ENCODE measurements at places on chromosomes 5 and 9. TPM values are rescaled to one million over a fixed set of nuclear protein-coding genes. Genes with fewer than 3 reads are reported as not detected.

GRCh38 chr5:5423586-5423985, 1.1 kb downstream of the ICE1 start:
- DNase-seq, result no peak

DNA sequence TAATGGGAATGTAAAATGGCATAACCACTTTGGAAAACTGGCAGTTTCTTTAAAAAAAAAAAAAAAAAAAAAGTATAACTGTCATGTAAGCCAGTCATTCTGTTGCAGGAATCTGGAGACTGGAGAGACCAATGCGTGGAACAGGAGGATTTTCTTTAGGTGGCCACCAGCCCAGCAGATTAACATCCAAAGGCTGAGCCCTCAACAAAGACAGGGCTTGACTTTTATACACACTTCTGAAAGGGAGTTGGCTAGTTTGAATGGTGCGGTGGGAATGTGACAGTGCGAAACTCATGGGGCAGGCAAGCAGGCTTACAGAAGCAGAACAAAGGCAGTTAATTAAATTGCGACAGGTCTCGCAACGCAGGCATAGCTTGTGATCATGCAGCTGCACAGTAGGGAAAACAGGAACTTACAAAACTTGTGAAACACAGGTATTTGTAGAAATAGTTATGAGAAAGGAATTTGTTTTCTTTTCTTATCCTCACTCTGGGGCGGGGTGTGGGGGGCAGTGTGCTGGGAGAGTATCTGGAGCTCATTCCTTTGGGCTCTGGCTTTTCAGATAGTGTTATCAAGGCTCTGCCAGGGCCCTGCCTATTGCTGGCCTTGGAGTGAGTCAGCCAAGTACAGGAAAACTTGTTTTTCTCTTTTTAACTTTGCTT, 12.0 kb downstream of the UIMC1 start:
- DNase-seq, result peak; percentile 20

GRCh38 chr5:124056991-124057723, 545.2 kb downstream of the CSNK1G3 start:
- DNase-seq, result peak; percentile 85

DNA sequence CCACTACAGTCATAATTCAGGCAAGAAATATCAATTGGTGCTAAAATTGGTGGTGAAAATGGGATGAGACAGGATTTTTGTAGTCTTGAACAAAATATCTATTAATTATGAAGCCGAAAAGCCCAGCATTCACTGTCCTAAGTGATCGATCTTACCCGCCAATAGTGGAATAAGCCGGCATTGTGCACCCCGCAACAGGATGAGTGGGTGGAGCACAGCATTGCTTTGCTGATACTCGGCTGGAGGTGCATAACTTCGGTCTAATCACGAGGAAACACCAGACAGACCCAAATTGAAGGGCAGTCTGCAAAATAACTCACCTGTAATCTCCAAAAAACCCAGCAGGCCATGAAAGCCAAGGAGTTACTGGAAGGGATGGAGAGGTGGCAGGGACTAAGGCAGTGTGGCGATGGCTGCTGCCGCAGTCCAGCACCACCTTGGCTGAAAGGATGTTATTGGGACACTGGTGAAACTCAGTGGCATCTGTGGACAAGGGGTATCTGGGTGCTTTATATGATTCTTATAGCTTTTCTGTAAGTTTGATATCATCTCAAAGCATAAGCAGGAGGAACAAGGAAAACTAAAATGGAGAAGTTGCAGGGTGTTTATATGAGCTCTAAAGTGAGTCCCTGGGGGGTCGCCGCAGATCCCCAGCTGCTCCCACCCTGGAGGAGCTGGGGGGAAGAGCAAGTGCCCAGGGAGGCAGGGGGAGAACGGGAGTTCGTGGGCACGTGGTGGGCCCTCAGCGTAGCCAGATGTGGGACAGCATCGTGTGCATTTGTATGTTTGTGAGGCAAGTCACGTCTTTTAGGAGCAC, 45.2 kb downstream of the AHRR start:
- no peak for DNase-seq

DNA sequence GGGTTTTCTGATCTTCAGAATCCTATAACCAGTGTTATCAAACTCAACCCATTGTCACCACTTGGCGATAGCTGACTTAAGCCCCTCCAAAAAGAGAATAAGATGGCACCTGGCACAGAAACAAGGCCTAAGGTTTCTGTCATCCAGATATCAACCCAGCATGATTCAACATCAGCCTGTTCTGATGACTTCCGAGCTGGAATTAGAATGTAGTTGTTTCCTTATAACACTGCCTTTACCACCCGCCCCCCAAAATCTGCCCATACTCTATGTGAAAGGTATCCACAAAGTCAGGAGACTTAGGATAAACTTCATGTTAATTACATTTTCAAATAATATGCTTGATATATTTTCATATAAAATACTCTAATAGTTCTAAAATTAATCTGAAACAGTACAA, 5.2 kb downstream of the KLF9 start:
- no peak for DNase-seq

DNA sequence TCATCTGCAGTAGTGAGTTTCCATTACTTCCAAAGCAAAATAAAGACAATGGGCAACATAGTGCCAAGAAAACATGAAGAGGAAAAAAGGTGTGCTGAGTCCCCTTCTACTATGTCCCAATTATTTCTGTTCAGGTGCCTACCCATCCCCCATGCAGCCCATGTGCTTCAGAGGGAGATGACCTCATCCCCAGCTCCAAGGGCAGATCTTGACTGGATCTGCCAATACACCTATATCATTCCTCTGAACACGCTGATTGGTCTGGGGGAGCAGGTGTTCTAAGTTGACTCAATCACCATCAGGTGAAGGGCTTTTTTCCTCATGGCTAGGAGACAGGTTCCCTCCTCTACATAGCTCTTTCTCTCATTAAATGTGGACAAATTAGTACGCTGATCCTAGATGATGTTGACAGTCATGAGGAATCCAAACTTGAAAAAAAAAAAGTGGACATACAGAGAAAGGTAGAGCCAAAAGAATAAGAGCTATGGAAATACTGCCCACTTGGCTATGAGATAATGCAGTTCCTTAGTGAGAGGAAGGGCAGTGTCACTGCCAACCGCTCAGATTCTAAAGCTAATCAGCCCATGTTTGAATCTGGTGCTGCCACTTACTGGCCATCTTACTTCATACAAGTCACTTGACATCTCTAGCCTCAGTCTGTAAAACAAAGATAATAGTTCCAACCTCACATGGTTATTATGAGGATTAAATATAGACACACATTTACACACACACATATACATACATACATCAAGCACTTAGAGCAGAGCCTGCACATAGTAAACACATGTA, 23.1 kb downstream of the PRELID2 start:
- DNase-seq, result no peak

DNA sequence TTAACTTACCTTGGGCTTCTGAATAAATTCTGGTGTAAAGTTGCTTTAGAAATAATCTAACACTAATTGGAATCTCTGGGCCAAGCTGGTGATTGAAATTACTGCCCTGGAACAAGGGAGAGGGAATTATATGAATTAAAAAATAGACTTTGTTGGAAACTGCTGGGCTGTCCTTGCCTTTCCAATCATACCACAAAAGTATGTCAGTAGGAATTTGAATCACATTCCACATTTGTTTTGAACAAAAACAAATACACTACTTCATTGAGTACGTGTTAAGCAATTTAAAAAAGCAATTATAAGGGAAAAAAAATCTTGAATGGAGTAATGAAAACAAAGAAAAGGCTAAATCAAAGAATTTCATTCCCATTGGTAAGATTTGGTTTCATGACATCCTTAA, 102.5 kb upstream of the SREK1 start:
- DNase-seq, result no peak

DNA sequence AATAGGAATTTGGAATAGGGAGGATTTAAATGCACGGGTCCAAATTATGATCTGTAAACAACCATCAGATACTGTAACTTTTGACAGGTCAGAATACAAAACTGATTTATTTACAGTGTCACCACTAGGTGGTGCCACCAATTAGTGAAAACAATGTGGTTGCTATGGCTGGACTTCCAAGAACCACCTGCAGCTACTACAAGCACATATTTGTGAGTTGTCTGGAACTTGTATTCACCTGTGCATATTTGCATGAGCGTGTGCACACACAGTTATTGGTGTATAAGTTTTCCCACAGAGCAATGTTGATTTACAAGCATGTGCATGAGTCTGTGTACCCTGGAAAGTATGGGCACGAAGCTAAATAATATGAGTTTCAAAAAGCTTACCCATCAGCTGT, 3.0 kb upstream of the HRCT1 start:
- DNase-seq, result no peak

GRCh38 chr5:170630711-170631141, 126.9 kb downstream of the KCNIP1 start:
- DNase-seq, result no peak

DNA sequence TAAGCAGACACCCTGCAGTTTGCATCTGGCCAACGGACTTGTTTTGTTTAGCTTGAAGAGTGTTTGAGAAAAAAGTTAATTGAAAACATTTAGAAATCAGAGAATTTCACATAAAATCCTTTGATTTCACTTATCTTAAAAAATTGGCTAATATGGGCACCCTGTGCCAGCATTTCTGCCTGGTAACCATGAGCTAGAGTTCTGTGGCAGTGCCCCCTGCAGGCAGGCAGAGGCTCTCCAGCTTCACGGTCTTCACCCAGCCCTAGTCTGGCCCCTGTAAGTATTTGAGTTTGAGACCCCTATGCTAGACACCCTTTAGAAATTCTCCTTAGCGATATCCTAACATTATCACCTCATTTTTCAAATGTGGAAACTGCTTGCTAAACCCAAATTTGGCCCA, 18.8 kb upstream of the FANCC start:
- DNase-seq, result no peak

DNA sequence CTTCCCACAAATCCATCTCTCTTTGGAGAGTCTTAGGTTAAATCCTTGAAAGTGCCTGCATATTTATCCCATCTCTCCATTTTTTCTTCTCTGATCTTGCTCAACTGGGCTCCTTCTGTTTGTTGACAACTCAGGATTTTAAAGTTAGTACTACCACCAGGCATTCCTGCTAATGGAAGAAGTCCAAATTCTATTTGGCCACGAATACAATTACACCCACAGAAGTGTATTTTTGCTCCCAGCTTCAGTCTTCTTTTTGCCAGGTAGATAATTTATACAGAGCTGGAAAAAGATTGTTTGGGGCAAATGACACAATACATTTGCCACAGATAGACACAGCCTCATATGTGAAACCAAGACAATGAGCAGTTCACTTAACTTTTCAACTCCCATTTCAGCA, 74.8 kb downstream of the CETN3 start:
- no peak for DNase-seq

GRCh38 chr5:150789943-150790611, 11.5 kb downstream of the SMIM3 start:
- no peak for DNase-seq

DNA sequence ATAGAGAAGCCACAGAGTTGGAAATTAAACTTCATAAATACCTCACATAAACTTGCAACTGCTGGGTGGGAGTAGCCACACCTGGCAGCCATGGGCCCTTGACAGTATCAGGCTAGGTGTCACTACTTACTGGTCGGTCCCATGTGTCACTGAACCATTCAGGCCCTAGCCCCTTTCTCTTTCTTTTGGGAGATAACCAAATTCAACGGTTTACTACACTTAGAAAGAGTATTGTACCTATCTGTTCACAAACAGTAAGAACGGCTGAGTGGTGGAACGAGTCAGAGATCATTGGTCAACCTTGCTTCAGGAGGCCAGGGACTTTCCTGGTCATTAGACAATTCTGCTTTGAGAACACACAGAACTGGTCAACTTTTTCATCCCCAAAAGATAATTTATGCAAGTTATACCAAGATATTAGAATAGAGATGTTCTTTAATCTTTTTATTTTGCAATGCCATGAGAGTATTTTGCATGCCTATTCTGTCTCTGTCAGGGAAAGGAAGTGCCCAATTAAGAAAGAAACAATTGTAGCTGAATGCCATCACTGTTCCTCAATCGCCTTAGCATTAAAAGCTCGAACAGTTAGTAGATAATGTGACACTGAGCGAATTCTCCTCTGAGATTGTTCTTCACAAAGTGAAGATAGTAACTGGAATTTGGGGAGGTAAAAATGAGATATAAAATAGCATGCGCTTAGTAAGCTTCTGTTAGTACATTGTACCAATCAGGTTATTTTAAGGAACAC, 50.9 kb downstream of the GOLPH3 start:
- no peak for DNase-seq

GRCh38 chr9:104860263-104860662, 67.7 kb downstream of the ABCA1 start:
- no peak for DNase-seq

Gene RNF14
- polyA plus RNA-seq, result 53.5 TPM

Gene TAF11L10
- polyA plus RNA-seq, result not detected

Gene AIF1L
- 439 TPM for polyA plus RNA-seq

Gene WWC1
- 74.4 TPM for polyA plus RNA-seq

Gene FAM81B
- polyA plus RNA-seq, result 2.3 TPM

Gene ITK
- polyA plus RNA-seq, result 0.11 TPM

Gene SLC34A1
- 211 TPM for polyA plus RNA-seq

Gene RASGRF2
- 4.9 TPM for polyA plus RNA-seq

Gene LCN9
- not detected for polyA plus RNA-seq

Gene ARHGAP26
- polyA plus RNA-seq, result 2.5 TPM

Gene NTRK2
- 20.0 TPM for polyA plus RNA-seq
